ENCODE measurements at places on chromosomes 1 and 21.

DNA sequence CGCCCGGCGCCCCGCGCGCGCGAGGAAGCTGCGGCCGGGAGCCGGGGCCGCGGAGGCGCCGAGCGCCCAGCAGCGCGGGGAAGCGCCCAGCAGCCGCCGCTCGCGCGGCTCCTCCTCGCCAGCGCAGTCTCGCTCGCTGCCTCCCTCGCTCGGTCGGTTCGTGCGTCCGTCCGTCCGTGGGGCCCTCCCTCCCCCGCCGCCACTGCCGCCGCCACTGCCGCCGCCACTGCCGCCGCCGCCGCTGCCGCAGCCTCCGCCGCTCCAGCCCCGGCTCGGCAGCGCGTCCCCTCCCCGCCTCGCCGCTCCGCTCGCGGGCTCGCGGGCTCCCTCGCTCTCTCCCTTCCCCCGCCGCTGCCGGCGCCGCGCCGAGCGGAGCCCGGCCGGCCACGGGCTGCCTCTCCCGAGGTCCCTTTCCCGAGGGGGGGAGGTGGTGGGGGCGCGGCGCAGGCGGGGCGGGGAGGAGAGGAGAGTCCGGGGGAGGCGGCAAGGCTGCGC lies at the start of gene KCND3:
KCND3 (minus strand) TSS at position 138 of the 495 bp plus-strand sequence.
- DNase-seq = no peak

DNA sequence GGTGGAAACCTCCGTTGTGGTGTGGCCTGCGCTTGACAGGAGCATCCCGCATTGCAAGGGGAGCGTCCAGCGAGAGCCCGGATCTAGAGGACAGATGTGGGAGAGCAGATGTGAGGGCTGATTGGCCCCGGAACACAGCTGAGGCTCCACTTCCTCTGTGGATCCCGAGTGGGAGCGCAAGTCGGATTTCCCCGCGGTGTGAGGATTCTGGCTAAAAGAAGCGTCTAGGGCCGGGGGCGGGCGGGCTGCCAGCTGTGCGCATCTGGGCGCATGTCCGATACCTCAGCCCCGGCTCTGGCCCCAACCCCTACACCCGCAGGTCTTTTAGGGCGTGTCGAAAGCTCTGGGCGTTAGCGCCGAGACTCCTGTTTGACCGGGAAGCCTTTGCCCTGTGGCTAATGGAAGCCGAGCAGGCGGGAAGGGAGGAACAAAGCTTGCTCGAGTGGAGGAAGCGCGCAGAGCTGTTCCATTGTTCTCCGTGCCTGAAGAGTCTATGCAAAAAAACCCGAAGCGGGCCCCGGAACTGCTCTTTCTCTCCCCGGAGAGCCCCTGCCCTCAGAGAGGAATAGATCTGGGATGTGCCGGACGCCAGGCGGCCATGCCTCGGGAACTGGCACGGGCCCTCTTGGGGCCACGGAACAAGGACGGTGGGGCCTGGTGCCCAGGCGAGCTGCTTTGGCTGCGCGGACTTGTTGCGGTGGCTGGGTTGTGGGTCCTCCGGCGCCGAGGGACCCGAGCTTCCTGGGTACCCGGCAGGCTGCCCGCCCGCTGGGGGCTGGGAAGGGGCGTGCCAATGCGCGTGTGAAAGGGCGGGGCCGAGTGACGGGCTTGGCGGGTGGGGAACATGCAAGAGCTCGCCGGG lies 111.1 kb downstream of the NAV1 start:
- DNase-seq = no peak

DNA sequence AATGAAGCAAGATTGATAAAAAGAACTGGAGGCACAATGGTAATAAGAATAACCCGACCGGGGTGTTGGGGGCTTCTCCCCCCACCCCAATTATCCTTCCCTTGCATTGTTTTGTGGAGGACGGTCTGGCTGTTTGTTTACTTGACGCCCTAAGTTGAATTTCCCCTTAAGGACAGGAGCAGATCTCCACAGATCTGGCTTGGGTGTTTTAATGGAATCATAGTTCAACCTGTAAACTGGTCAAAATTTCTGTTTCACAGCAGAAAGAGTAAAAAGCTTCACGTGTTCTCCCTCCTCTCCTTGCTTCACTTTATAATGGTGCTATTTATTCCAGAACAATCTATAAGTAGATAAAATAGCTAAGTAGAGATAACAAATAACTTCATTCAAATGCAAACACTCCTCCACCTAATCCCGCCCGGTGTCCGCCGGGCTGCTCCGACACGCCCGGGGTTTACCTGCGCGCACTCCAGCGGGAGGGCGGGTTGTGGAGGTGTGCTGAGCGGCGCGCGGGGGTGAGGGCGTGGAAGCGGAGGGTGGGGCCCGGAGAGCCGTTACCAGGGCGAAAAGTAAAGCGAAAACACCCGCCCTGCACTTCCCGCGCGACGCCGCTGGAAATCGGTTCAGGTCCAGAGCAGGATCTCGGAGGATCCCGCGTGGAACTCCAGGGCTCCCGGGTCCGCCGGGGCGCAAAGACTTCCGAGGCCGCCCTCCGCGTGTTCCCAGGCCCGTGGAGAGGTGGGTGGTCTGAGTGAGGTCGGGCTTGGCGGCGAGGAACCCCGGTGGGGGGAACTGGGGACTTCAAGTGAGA lies 2.0 kb upstream of the ATF3 start:
- no peak for DNase-seq

GRCh38 chr1:233599542-233600073 lies 14.3 kb upstream of the KCNK1 start:
- DNase-seq = no peak

DNA sequence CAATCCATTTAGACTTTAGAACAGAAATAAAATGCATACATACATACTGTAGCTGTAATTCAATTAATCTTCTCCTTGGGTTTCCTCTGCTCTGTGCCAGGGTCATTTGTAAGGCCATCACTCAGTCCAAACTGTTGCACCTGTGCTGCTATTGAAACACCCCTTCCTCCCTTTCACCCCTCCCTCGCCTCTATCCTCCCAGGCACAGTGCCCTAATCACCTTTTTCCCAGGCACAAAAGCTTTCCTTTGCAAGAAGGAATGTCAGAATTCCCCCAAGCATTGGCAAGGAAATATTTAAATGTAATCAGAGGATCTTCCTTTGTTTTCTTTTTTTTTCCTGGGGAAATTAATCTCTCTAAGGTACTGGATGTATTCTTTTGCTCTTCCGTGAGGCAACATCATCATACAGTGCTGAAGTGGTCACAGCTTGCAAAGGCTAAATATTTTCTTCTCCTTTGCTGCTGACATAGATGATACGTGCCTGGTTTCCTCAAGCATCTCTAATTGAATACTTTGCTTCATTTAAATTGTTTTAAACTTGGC lies 339.3 kb upstream of the NR5A2 start:
- no peak for DNase-seq

DNA sequence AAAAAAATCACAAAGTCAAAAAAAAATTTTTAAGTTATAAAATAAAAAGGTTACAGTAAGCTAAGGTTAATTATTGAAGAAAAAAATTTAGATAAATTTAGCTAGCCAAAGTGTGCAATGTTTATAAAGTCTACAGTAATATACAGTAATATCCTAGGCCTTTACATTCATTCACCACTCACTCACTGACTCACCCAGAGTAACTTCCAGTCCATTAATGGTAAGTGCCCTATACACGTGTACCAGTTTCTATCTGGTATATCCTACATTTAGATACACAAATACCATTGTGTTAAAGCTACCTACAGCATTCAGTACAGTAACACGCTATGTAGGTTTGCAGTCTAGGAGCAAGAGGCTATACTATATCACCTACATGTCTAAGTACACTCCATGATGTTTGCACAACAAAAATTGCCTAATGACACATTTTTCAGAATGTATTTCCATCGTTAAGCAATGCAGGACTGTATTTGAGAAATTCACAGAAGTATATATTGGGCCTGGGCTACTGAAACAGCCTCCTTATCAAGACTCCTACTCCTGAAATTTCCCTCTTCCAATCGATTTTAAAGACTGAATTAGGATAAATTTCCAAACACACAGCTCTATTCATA lies 155.1 kb downstream of the COP1 start:
- DNase-seq = no peak

DNA sequence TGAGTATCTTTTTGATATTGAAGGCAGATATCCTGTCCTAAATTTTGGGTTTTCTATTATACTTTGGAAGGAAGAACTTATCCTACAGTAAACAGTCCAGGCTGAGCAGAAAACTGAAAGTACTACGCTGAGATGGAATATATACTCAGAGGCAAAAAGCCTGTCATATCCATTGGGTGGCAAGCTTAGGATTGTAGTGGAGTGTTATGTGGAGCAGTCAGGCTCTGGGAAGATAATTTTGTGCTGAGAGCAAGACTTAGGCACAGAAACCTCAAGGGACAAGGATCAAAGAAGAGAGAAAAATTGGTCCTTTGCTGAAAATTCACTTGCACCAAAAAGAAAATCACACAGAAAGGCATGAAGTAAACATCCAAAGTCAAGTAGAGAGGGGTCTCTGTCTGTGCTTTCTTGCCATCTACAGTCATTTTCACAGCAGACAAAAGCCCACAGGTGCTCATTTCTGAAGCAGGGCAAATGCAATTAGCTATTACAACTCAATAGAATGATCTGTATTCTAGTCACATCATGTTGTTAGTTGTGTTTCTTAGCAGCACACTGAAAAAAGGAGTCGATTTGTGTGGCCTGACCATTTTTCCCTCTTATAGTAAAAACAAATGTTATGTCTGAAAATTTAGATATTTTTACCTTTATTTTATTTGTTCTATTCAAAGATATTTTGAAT lies 38.5 kb downstream of the CRB1 start:
- no peak for DNase-seq

- no peak for DNase-seq
Measured at GRCh38 chr1:193629875-193630274, 443.5 kb upstream of the B3GALT2 start.

DNA sequence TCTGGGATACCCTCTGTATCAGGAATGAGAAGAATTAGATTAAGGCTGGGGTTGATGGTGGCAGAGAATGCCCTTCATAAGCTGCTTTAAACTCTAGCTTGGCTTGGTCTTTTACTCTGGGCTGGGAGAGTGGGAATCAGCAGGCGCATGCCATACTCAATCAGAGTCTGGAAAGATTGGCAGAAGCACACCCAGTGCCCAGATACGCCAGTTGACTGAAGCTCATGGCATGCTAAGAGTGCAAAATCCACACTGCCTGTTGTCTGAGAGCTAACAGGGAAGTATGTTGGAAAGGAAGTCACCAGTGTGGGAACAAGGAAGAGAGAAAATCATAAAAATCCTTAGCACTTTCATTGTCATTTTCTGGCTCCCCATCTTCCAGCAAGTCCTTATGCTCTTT lies 53.0 kb downstream of the HMCN1 start:
- DNase-seq = no peak

Data from NCI-H446 treated with DMSO at 0.1 percent for 48 hours (cell line).